HTR-8/SVneo (cell line): ENCODE measurements at places on chromosomes 12 and 14.

- DNase-seq: no peak
These were observed 85.6 kb upstream of the ATF7IP start for GRCh38 chr12:14279845-14280244.

DNA sequence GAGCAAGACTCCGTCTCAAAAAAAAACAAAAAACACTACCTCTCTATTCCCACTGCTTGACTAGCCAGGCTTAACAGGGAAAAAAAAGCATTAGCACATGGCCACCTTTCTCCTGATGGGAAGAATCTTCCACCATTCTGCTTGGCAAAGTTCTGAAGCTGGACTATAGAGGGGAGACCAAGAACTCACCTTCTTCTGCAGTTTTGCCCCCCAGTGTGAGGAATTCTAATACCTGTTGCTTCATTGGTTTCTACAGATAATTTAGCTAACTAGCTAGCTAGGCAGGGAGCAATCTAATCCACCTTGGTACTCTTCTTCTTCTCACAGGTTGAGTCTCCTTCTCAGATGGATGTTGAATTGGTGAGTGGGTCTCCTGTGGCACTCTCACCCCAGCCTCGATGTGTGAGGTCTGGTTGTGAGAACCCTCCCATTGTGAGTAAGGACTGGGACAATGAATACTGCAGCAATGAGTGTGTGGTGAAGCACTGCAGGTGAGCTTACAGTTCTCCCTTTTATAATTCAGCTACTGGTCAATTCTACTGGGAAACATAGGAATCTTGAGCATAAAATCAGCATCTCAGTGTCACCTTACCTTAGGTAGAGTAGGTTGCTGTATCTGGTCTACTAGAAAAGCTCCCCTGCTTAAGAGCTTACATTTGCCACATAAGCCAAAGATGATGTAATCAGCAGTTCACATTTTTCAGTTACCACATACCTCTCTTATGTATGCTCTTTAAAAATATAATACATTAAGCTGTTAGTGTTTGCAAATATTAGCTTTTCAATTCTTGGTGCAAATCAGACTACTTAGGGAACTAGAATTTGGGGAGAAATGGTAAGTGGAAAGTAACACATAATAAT lies 16.0 kb downstream of the METTL3 start:
- no peak for DNase-seq

DNA sequence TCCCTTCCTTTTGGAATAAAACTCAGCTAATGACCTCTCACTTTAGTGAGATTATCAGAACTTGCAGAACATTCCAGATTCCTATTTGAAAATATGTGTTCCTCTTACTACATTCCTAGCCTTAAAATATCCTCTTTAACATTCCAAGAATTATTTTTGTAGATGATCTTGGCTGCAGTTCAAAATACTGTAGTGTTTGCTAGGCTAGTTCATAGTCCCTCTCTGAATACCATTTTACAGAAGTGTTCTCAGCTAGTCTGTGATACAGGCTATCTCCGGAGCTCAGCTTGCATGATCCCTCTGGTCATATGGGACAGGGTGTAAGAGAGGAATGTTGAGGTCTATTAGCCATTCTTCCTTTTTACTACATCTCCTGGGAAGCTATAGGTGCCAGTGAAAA lies 17.6 kb upstream of the GPR33 start:
- DNase-seq: no peak

GRCh38 chr12:54795644-54796043 lies 58.7 kb upstream of the MUCL1 start:
- no peak for DNase-seq

GRCh38 chr12:69042557-69042956 lies 109.6 kb upstream of the CPM start:
- DNase-seq: no peak

DNA sequence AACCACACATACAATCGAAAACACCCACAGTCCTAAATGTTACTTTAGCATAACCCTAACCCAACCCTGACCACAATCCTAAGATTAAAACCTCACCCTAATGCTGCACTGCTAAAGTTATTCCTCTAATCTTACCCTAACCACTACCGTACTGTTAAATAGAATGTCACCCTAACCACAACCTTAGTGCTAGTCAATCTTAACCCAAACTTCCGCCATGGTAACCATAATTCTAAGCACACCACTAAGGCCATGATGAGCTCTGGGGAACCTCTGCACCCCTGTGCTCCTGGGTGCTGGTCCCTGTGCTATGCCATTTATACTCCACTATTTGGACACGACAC lies 38.0 kb downstream of the LTBP2 start:
- DNase-seq: no peak
